ENCODE measurements at places on chromosomes 2 and 18. TPM values are rescaled to one million over a fixed set of nuclear protein-coding genes. Genes with fewer than 3 reads are reported as not detected.

Gene MC2R
- not detected for total RNA-seq

Gene ADAM23
- 5.2 TPM for total RNA-seq

Gene KIAA2012
- total RNA-seq: not detected

GRCh38 chr2:106157416-106157815 is 36.7 kb downstream of the UXS1 start:
- H3K36me3 ChIP-seq: peaks cover 21% of the 10 kb centered on the region
- no peaks in the 10 kb centered on the region for H3K4me1 ChIP-seq
- no peak overlapping the region for H3K27ac ChIP-seq
- no peaks in the 10 kb centered on the region for H3K27me3 ChIP-seq
- H3K4me3 ChIP-seq: no peak overlapping the region
- DNase-seq: no peak

- no peak for DNase-seq
- H3K27ac ChIP-seq: no peak overlapping the region
- no peak overlapping the region for H3K4me3 ChIP-seq
- no peaks in the 10 kb centered on the region for H3K36me3 ChIP-seq
Measured at GRCh38 chr2:96502891-96503636, 2.1 kb downstream of the NEURL3 start.

DNA sequence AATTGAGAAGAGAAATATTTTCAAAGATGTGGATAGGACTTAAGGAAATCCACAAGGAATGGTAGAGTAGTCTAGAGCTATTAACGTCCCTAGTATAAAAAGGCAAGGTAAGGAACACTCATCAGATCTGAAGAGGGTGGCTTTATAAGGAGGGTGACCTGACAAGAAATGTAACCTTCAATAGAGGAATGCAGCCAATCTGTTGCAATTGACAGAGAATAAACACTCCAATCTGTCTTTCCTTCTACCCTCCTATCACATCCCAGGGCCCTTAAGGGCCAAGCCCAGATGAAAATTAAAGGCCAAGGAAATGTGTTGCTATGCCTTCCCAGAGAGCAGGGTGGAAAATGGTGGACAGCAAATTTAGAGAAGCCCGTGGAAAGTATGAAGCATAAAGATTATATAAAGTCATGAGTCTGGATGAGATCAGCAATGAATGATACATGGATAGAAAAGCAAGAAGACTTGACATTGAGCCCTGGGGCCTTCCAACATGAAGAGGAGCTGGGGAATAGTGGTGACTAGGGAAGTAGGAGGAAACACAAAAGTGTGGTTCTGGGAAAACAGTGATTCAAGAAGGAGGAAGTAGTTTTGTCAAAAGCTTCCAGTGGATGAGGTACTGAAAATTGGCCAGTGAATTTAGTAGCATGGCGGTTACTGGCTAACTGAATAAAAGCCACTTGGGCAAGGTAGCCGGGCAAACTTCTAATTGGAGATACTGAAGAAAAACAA is 270.6 kb upstream of the TANK start:
- no peaks in the 10 kb centered on the region for H3K36me3 ChIP-seq
- no peaks in the 10 kb centered on the region for H3K4me1 ChIP-seq
- DNase-seq: no peak
- no peak overlapping the region for H3K27ac ChIP-seq
- no peaks in the 10 kb centered on the region for H3K27me3 ChIP-seq

DNA sequence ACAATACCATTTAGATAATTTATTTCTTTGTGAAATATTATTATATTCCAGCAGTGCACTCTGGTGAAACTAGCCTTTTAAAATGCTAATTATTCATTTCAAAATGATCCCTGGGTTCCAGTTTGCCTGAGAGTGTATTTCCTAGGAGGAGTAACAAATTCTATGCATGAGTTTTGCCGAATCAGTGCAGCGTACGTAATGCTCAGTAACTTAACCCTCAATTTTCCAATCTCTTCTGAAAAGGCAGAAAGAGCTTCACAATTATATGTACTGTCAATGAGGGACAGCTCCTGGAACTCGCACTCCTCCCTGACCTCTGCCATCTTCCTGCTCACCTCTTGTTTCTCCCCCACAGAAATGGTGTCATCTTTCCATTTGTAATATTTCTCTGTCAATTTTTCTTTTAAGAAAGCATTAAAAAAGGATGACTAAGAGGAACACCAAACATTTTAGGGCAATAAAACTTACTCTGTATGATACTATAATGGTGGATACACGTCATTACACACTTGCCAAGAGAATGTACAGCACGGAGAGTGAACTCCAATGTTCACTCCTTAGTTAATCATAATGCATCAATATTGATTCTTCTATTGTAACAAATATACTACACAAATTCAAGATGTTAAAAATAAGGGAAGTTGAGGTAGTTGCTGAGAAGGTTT is 25.7 kb upstream of the XIRP2 start:
- H3K36me3 ChIP-seq: no peaks in the 10 kb centered on the region
- H3K27me3 ChIP-seq: no peaks in the 10 kb centered on the region
- no peak overlapping the region for H3K4me3 ChIP-seq
- no peak overlapping the region for H3K27ac ChIP-seq
- no peaks in the 10 kb centered on the region for H3K4me1 ChIP-seq
- DNase-seq: no peak

- no peak overlapping the region for H3K4me3 ChIP-seq
- H3K27me3 ChIP-seq: no peaks in the 10 kb centered on the region
- no peak overlapping the region for H3K27ac ChIP-seq
- peaks cover 9% of the 10 kb centered on the region for H3K4me1 ChIP-seq
- no peak for DNase-seq
Measured at GRCh38 chr2:164903204-164903603, 52.1 kb downstream of the SLC38A11 start.

DNA sequence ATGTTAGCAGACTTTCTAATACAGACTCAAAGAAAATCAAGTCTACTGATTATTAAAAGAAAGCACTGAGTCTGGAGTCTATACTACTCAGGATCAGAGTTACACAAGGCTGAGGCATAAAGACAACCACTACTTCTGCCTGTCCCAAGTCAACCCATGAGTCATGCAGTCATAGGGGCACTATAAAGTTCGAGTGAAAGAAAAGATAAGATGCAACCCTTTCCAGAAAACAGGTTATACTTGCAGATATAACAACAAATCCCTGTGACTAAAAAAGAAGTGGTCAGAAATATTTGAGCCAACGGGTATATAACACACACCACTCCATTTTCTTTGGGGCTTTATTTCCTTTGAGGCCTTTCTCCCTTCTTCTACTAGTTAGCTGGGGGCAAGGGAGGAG is 18.6 kb upstream of the SCRN3 start:
- no peak overlapping the region for H3K27ac ChIP-seq
- DNase-seq: no peak
- peaks cover 60% of the 10 kb centered on the region for H3K36me3 ChIP-seq
- H3K4me1 ChIP-seq: no peaks in the 10 kb centered on the region
- no peak overlapping the region for H3K4me3 ChIP-seq
- H3K27me3 ChIP-seq: no peaks in the 10 kb centered on the region

GRCh38 chr2:120404941-120405758 is 59.2 kb downstream of the INHBB start:
- no peaks in the 10 kb centered on the region for H3K36me3 ChIP-seq
- no peak overlapping the region for H3K4me3 ChIP-seq
- H3K27ac ChIP-seq: no peak overlapping the region
- DNase-seq: no peak
- no peaks in the 10 kb centered on the region for H3K4me1 ChIP-seq

DNA sequence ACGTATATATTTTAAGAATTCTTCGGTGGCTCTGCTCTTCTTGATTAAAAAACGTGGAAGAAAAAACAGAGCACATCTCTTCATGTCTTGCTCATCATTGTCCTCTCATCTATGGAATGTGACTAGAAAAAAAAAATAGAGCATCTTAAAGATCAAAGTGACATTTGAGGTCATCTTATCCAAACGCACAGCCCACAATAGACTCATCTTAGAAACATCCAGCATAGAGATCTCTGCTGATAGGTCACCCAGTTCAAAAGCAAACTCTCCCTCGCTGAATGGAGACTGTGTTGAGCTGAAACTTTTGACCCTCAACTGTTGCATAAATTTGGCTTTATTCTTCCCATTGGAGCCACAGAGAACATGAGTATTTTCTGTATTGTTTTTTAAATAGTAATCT is 65.2 kb downstream of the CMPK2 start:
- no peak for DNase-seq
- H3K4me3 ChIP-seq: no peak overlapping the region
- H3K36me3 ChIP-seq: no peaks in the 10 kb centered on the region
- H3K27ac ChIP-seq: no peak overlapping the region
